ENCODE measurements at places on chromosomes 3 and 15.
A peak's percentile ranks its signal among the peaks of the same experiment; 100 is the strongest.

GRCh38 chr3:159978353-159978752, 10.3 kb upstream of the IL12A start:
- no peak for DNase-seq

DNA sequence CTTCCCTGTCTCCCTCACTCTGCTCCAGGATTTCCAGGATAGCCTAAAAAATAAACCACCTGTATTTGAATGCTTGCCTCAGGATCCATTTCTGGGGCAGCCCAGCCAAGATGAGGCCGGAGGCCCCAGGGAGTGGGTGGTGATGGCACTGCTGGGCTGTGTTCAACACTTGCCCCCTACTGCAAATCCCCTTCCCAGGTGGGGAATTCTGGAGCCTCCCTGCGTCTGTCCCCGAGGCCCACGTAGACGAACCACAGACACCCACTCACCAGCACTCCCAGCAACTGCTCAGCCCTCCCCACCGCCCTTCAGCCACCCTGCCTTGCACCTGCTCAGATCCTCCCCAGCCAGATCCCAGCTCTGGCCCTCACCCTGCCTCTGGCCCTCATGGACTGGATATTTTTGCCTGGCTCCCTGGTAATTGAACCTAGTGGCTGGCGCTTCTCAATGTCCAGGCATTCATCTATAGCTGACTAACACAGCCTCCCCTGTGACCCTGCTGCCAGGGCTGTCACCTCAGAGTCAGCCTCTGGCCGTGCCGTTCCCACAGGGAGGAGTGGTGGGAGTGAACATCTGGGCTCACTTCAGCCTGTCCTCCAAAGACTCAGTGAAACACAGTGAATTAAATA, 17.1 kb upstream of the EPB42 start:
- DNase-seq, result no peak

DNA sequence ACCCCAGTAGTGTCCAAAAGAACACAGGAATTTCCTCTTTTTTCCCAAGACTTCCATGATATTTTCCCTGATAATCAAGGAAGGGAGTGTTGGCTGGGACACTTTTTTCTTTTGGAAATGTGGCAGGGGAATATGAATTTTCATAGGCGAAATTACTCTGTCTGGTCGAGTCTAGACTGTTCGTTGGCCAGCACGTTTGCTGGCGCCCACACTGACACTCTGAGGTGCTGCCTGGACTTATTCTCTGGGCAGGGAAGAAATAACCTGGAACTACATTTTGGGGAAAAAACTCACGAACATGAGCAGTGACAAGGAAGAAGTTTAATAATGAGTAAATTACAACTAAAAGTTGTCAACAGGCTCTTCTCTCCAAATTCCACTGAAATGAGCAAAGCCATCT, 209.3 kb upstream of the CTDSPL start:
- DNase-seq, result no peak

DNA sequence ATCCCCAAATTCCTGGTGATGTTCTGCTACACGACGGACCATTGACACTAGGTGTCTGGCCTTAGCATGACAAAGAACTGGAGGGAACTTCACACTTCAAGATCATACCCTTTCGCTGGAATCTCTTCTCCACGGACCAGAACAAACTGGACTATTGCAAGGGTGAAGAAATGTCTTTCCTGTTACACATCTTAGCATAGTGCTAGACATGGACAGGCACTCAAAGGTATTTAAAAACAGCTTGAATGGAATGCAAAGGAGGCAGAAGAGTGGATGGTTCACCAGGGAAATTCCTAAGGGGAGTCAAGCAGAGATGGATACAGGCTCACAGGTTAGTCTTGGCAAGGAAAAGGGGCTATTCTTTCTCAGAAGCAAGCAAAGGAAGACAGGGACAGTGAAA, 33.5 kb upstream of the PDZRN3 start:
- no peak for DNase-seq

GRCh38 chr3:4565809-4566501, 72.8 kb downstream of the ITPR1 start:
- DNase-seq, result no peak

DNA sequence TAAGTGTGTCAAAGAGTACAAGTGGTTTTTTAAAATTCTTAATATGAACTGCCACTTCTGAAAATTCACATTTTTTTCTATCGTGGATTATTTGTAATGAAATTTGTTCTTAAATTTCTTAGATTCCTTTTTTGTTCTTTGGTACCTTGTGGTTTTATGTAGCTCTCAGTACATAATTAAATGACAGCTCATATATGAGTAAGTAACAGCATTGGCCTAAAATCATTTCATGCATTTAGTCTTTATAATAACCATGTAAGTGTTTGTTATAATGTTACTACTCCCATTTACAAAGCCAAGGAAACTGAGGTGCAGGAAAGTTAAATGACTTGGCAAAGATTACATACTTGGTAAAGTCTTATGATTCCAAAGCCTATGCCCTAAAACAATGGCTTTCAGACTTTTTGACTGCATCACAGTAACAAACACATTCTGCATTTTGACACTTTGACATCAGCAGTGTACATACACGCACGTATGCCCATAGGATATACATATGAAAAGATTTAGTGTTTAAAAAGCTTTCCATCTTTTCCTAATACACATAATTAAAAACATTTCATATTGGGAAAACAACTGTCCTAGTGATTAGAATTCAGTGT, 14.9 kb downstream of the SPRED1 start:
- DNase-seq, result no peak

GRCh38 chr3:143820466-143821221, 27.6 kb downstream of the SLC9A9 start:
- no peak for DNase-seq

- no peak for DNase-seq
These were observed 85.9 kb downstream of the DCLK3 start for GRCh38 chr3:36678216-36679013.

DNA sequence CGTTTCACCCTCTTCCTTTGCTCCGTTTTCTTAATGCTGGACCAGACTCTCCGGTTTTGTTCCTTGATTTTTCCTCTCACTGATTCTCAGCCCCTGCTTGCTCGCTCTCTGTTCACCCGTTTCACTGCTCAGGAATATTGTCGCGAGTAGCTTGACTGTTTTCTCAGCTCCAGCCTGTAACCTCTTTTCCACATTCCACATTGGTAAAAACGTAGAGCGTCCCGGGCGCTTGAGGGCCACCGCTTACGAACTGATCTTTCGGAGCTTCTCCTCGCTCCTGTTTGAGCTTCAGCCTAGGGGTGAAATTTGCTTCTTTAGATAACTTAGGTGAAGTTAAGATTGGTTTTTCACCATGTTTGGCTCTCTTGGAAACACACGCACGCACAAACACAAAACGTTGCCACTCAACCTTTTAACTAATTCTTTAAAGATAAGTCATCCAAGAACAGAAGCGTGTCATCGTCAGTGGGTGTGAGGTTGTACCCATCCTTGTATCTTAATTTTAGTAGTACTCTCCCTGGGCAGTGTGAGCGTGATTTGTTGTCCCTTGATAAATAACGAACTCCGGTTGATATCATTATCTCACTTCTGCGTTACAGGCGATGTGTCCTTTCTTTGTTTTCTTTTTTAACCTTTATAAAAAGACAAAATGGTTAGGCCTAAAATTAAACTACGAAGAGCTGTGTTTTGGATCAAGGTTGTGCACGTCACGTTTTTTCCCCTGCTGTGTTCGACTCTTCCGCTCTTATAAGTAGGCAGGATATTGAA, 1.0 kb downstream of the PAK2 start:
- DNase-seq, result peak; percentile 37

DNA sequence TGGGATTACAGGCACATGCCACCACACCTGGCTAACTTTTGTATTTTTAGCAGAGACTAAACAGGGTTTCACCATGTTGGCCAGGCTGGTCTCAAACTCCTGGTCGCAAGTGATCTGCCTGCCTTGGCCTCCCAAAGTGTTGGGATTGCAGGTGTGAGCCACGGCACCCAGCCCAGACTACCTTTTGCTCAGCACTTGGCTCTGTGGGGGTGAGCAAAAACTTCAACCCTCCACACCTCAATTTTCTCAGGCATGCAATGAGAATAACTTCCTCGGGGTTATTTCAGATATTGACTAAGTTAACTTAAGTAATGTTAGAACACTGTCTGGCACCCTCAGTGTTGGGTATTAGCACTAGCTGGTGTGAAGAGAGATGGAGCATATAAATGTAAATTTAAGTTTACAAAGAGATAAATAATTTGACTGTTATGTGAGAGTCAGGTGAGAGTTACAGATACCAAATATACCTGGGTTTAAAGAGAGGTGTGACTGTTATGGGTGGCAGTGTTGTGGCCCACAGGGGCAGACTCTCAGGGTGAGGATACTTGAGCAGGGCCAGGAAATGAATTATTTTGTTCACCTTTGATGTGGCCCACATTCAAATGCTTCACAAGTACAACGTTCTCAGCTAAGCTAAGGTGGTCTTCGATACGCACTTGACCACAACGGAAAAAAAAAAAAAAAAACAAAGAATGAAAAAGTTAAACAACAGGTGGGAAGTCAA, 29.0 kb downstream of the CPOX start:
- DNase-seq, result no peak

DNA sequence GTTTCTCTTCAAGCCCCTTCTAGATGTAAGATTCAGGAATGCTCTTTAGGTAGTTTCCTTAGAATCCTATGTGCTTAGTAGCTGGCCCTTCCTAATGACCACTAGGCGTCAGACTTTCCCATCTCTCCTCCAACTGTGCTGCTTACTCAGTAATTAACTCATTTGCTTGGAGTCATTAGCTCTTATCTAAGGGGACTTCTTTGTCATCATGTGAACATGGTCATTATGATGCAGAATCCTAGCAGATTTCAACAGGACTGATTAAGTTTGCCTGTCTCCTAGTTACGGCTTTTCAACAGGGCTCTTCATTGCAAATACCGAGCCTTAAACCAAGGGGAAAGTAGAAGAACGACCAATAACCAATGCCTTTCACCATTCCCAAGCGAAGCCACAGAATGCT, 46.4 kb downstream of the GJD2 start:
- peak; percentile 47 for DNase-seq

DNA sequence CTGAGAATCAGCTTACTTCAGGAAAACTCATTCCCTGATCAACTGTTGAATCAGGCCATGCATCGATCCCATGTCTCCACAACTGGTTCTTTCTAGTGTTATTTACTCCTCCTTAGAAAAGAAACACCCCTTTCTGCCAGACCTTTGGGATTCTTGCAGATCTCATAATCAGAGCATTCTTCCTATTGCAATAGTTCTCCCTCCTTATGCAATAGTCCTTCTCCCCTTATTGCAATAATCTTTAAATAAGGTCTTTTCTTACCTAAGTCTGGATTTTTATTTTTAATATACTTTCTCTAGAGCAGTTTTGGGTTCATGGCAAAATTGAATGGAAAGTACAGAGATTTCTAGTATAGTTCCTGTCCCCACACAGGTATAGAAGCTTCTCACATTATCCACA, 141.9 kb upstream of the SGO1 start:
- DNase-seq, result no peak

GRCh38 chr3:101216710-101217465, 103.5 kb downstream of the IMPG2 start:
- DNase-seq, result no peak

GRCh38 chr3:100782348-100782747, 73.1 kb downstream of the TFG start:
- DNase-seq, result no peak

DNA sequence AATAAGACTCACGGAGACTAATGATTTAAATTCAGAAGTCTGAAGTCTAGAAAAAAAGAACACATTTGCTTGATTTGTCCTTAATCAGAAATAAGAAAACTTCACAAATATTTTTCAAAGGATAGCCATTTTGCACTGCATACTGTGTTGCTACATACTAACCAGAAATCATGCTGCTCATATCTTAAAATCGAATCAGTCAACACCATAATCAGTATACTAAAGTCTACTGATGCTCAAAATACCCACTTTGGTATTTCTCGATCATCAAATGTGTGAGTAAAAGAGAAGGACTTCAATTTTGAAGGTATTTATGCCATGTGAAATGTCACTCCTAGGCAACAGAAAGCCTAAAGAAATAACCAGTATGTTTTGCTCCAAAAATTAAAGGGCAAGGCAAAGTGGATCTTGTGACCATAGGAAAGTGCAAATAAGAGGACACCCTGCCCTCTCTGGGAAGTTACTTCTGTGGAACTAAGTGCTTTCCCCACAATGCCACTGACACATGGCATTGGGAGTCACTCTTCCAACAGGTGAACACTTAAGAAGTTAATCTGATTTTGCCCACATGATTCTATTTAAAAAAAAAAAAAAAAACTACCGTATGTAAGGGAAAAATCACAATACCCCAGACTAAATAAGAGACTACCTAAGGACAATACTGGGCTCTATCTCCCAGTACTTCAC, 2.7 kb downstream of the LRIG1 start:
- no peak for DNase-seq

GRCh38 chr3:46029953-46030543, 2.8 kb upstream of the XCR1 start:
- no peak for DNase-seq

- DNase-seq, result no peak
These were observed 723.9 kb upstream of the ALCAM start for GRCh38 chr3:104642827-104643226.

GRCh38 chr15:76996526-76997401, 1.8 kb downstream of the PSTPIP1 start:
- no peak for DNase-seq

DNA sequence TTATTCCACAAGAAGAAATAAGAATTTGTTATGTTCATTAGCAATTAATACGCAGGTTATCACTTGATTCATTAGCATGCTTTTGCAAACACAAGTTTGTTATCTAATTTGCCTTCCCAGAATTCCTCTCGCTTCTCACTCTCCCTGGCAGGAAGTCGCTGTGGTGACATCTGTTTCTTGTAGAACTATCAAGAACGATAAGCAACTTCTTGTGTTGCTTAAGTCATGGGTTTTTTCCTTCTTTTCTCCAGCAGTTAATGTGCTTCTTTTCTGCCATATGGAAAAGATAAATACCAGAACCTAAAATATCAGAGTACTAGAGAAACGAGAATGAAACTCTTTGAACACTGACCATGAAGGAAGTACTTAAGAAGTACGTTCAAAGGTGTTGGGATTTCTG, 99.8 kb upstream of the CHMP2B start:
- DNase-seq, result no peak

- DNase-seq, result no peak
These were observed 92.4 kb upstream of the TSC22D2 start for GRCh38 chr3:150315721-150316120.

DNA sequence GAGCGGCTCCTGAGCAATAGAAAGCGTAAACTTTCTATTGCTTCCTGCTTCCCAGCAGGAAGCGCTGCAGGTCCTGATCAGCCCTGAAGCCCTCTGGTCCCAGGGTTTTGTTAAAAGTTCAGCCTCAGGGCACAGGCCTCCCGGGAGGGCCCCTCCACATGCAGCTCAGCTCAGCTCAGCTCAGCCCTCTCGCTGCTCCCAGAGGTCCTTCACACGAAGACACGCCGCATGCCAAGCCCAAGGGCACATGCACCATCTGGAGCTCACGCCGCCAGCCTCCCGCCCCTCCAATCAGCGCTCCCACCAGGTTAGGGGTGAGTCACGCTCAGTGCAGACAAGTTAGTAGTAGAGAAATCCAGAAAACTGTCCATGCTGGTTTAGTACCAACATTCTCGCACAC, 12.7 kb downstream of the TKT start:
- DNase-seq, result peak; percentile 60

- DNase-seq, result no peak
These were observed 375.2 kb downstream of the TUSC7 start for GRCh38 chr3:117084739-117085270.
